A549 treated with CORT108297 at 1 μM for 4 hours (cell line): ENCODE measurements at places on chromosomes 5 and 9. TPM values are rescaled to one million over a fixed set of nuclear protein-coding genes. Genes with fewer than 3 reads are reported as not detected.

The CCDC152 gene
- total RNA-seq = not detected in 5 replicates

The ARID3C gene
- 0.15 to 0.25 TPM (median 0.24 TPM) in 4 of 5 replicates, not detected in the other for total RNA-seq

The SPATA31E1 gene
- total RNA-seq = 0.03 TPM in 1 of 5 replicates, not detected in the others

The MAST4 gene
- 1.1 to 1.6 TPM (median 1.2 TPM) in 5 replicates for total RNA-seq

The SLC34A3 gene
- 0.07 to 0.14 TPM (median 0.10 TPM) in 4 of 5 replicates, not detected in the other for total RNA-seq
